Renal cortical epithelial cell (primary cell): ENCODE measurements at places on chromosomes 5 and 9.

- DNase-seq, result no peak
Observed at GRCh38 chr5:8751971-8752370, 793.9 kb downstream of the SEMA5A start.

DNA sequence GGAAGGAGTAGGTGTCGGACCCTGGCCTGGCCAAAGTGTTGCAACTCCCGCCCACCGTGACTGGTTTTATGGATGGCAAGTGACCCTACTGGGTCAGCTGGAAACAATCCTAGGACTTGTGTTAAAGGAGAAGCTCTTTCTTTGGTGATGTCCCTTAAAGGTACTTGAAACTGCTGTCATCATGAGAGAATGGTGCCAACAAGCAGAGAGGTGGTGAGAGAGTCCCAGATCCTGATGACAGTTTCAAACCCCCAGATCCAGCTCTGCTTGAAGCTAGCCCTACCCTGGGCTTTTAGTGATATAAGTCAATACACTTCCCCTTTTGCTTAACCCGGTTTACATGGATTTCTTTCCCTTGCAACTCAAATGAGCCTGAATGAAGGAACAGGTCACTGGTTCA, 72.5 kb upstream of the UBTD2 start:
- DNase-seq, result no peak

- DNase-seq, result peak; percentile 56
Observed at GRCh38 chr5:68749631-68750030, 344.2 kb upstream of the SLC30A5 start.

- no peak for DNase-seq
Observed at GRCh38 chr5:175635854-175636584, 21.9 kb upstream of the HRH2 start.

DNA sequence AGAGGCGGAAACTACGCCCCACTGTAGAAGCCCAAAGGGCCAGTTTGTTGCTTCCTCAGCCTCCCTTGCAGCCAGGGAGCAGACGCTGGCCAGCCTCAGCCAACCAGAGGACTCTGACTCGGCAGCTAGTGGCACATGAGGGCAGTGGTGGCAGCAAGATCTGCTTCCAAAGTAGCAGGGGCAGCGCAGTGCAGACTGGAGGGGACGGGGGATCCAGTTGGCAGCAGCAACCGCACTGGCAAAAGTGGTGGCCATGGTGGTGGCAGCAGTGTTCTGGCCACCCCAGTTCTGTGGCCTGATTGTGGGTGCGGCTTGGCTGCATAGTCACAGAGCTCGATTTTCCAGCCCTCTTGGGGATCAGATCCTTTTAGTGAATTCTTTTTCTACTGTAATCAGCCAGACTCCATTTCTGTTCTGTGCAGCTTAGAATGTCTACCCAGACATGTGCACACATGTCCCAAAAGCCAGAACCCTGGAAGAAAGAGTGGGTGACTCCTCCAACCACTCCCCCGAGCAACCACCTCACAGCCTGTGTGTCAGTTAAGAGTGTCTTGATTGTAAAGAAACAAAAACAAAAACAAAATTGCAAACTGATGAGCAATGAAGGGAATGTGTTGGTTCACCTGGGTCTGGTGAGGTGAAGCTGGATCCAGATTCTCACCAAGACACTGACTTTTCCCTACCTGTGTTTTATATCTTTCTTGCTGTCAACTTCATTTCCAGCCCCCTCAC, 11.0 kb upstream of the ZBTB43 start:
- no peak for DNase-seq

DNA sequence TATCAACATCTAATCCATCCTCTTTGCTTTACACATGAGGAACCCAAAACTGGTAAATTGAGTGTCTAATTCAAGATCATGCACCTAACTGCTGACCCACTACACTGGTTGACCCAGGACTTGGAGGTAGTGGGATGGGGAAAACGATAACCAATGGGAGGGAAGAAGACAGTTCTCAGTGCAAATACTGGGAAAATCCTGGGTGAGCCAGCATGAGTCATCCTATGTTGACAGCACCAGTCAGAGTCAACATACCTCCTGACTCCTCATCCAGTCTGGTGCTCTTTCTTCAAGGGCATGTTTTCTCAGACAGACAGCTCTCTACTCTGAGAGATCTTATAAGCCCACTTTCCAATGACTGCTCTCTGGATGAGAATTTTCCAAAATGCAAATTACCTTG, 232.8 kb upstream of the PTGER4 start:
- peak; percentile 88 for DNase-seq

DNA sequence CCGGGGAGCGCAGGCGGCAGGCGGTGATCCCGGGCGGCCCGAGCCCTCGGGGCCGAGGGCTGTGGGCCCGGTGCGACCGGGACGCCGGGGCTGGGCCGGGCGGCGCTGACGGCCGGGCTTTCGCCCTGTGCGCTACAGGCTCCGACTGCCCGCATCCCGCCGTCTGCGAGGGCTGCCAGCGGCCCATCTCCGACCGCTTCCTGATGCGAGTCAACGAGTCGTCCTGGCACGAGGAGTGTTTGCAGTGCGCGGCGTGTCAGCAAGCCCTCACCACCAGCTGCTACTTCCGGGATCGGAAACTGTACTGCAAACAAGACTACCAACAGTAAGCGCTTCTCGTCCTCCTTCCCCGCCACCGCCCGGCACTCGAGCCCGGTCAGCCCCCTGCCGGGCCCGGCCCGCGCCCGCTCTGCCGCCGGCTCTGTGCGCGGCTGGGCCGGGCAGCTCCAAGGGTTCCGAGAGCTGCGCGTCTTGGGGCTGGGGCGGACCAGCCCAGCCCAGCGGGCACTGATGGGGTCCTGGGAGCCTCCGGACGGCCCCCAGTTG, 1.6 kb downstream of the LMX1B start:
- no peak for DNase-seq

DNA sequence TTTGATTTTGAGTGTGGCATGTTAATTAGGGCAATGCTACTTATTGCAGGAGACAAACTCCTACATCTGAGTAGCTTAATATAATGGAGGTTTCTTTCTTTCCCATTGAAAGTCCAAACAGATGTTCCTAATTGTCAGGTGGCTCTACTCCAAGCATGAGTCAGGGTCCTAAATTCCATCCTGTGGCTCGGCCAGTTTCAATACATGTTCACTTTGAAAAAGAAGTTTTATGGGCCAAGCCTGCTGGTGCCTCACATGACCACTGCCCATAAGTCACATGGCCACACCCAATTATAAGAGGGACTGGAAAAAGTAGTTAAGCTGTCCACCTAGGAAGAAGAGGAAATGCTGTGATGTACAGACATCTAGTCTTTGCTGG, 170.4 kb downstream of the ARRDC3 start:
- peak; percentile 74 for DNase-seq

DNA sequence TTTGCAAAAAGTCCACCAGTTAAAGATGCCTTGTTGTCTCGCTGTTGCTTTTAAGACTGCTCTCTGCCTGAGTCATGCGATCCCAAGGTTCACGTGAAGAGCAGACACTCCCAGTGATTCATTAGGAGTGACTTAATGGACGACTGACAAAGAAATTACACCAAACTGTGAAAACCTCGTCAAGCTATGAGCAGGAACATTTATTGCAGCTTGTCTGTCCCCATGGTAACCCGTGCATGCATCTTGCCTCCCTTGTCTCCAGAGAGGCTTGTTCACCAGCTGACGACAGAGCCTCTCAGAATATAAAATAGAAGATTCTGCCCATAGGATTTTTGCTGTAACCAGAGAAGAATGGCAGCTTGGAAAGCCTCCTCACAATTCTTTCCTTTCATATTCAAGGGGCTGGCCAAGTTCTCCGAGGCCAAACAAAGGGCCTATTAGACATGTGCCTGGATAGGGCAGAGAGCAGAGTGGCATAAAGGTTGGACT, 352.7 kb downstream of the SPOCK1 start:
- peak; percentile 100 for DNase-seq

GRCh38 chr5:169171515-169171914, 129.4 kb downstream of the SLIT3 start:
- DNase-seq, result no peak

DNA sequence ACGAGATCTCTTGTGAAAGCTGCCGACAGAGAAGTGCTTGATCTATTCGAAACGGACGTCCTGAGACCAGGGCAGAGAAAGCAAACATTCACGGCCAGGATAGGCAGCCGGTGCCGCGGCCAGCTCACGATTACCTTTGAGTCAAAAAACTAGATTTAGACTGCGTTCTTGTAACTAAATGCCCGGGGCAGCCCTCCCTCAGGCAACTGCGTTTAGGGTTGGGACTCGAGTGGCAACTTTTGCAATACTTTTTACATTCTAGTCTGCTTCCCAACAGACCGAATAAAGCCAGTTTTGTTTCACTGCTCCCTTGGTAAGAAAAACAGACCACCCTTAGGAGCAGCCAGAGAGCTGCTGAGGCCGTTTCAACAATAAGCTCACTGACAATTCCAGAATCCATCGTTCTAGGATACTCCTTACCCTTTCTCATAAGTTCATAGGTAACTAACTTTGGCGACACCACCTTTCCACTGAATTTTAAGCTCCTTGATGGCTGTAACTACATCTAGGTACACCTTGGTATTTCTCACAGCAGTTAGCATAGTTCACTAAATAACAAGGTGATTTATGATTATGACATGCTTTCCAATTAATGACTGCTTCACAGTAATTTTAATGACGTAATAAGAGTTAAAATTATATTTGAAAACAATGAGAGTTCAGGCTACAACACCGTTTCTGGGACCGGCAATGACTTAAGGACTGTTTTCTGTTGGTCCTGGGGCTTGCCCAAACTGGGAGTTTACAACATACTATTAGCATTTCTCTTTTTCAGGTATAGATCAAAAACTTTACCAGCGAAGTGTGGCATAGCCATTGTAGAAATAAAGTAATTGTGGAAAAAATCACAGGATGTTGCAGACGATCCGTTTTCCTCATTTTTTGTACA, 899 bp upstream of the RAPGEF6 start:
- peak; percentile 54 for DNase-seq

- peak; percentile 94 for DNase-seq
Observed at GRCh38 chr5:89313804-89314588, 431.0 kb upstream of the MEF2C start.

- DNase-seq, result no peak
Observed at GRCh38 chr5:100519075-100519474, 16.1 kb upstream of the FAM174A start.

DNA sequence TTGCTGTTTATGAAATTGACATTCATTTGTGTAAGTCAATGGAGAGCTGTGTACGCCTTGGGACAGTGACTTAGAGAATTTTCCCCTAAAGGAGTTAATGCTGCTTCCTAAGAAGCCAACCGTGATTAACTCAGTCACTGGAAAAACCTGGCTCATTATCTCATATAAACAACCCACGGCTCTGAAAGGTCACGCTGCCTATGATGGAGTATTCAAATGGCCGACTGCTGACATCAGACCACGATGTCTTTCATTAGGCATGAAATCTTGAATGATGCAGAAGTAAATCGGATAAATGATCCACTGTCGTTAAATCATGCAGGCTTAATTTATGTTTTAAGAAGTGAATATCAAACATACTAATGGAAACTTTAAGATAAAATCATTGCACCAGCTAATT, 603.7 kb downstream of the RAB3C start:
- DNase-seq, result no peak

GRCh38 chr9:137318602-137319001, 16.5 kb upstream of the NRARP start:
- DNase-seq, result no peak

DNA sequence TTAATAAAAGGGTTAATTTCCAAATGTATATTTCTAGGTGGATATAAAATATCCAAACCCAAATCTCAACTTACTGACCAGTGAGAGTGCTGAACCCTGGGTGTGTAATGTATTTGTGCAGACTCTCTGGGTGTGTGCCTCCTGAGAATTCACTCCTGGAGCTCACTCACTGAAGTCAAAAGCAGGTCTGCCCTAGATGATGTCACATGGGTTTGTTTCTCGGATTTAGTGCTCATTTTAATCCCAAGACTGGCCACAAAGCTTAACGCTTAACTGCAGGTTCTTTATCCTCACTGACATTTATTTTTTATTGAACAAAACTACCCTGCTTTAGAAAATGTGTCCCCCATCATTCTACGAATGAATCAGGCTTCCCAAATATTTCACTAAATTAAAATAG, 179.4 kb downstream of the PPP2R2B start:
- DNase-seq, result no peak
